ENCODE measurements at places on chromosomes 16 and 17.
A peak's percentile ranks its signal among the peaks of the same experiment; 100 is the strongest.

- DNase-seq, result no peak
Measured at GRCh38 chr16:4958510-4959438, 644 bp downstream of the SEC14L5 start.

DNA sequence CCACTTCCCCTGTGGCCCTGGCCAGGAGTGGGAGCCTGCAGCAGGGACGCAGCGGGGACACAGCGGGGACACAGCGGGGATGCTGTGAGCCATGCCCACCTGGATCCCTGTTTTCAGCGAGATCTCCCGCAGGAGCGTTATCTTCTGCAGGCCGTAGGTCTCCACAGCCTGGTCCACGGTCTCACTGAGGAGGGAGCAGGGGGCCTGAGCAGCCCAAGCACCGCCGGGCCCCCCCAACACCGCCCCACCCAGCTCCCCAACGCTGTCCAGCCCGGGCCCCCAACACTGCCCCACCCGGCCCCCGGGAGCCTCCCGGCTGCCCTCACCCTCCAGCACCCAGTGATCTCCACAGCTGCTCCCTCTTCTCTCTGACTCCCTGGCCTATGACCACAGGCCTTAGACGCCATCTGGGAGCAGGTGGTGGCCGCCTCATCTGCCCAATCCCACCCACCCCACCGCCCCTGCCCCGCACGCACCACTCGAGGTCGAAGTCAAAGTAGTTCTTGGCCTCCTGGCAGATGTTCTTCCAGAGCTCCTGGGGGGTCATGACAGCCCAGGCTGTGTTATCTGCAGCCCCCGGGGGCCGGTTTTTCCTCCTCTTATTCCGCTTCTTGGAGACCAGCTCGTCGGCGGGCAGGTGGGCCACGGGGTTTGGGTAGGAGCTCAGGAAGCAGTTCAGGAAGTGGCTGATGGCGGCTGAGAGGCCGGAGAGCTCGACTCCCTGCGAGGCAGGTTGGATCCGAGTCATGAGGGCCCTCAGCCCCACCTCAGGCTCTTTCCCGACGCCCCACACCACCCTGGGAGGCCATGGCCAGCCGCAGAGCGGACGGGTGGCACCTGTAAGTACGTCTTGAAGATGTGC lies 17.0 kb downstream of the CLUH start:
- DNase-seq, result no peak

- DNase-seq, result no peak
Measured at GRCh38 chr16:65947951-65948350, 418.5 kb upstream of the CDH5 start.

- DNase-seq, result no peak
Measured at GRCh38 chr17:35912942-35913341, 17.6 kb downstream of the RDM1 start.

- no peak for DNase-seq
Measured at GRCh38 chr17:39115135-39115534, 36.3 kb downstream of the PLXDC1 start.

GRCh38 chr17:774313-774584 lies 7.8 kb downstream of the GLOD4 start:
- DNase-seq, result no peak

DNA sequence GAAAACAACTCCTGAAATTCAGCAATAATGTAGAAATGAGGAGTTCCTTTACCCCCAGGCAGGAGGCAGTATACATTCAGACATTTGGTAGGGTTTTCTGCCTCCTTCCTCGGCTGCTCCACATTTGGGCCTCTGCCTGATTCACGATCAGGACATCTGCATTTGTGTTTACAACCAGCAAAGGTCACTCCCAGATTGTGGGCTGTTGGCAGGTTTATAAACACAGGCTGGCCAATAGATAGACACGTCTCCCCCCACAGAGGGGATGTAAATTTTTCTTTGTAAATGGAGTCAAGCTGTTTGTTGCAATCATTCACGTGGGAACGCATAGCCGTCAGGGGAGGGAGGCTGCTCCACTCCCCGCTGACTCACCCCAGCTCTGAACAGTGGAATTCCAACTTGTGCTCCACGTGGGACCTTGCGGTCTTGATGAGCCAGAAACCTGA lies 252.1 kb upstream of the N4BP1 start:
- DNase-seq, result no peak

GRCh38 chr16:84141143-84141670 lies 3.8 kb downstream of the HSDL1 start:
- DNase-seq, result peak; percentile 7

- DNase-seq, result no peak
Measured at GRCh38 chr16:79508294-79508693, 92.2 kb downstream of the MAF start.

- no peak for DNase-seq
Measured at GRCh38 chr17:51184124-51184523, 17.9 kb downstream of the NME2 start.

GRCh38 chr16:84058664-84059063 lies 16.1 kb upstream of the SLC38A8 start:
- DNase-seq, result no peak

GRCh38 chr16:52584354-52585320 lies 37.7 kb upstream of the TOX3 start:
- DNase-seq, result no peak

- DNase-seq, result no peak
Measured at GRCh38 chr17:74525781-74526288, 5.4 kb downstream of the CD300LB start.

DNA sequence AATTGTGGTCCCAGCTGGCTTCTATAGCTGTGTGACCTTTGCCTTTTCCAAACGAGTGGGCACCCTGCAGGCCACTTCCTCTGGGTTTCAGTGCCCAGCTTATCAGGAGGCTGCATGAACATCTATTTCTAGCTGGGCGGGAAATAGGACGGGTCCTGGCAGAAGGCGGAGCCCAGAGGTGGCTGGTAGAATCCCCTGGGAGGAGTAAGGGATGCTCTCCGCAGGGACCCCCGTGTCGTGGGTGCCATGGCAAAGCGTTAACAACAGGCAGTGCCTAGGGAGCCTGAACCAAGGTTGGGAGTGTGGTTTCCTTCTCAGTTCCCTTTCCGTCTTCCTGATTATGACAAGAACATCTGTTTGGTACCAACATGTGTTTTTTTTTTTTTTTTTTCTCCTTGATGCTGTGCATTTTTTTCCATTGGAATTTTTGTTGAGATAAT lies 58.2 kb downstream of the PLCG2 start:
- no peak for DNase-seq

All from CD4-positive, alpha-beta T cell treated with Interleukin-17A for 1 hour (primary cell).